ENCODE measurements at places on chromosomes 4 and X.

DNA sequence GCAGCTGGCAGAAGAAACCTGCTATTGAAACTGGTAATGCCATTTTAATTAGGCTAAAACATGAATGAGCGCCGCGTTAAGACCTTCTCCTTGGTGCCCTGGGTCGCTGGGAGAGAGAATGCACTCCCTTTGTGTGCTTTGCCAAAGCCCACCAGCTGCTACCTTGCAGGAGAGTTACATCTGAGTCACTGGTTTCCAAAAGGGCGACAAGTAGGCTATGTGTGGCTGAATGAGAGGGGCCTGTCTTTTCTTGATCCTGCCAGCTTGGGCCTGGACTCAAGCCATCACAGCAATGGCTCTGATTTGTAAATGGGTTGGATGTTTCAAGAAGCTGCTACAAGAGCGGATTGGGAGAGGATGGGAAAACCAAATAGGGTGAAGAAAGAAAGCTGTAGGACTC is 81.5 kb downstream of the NHS start:
- no peak for DNase-seq

DNA sequence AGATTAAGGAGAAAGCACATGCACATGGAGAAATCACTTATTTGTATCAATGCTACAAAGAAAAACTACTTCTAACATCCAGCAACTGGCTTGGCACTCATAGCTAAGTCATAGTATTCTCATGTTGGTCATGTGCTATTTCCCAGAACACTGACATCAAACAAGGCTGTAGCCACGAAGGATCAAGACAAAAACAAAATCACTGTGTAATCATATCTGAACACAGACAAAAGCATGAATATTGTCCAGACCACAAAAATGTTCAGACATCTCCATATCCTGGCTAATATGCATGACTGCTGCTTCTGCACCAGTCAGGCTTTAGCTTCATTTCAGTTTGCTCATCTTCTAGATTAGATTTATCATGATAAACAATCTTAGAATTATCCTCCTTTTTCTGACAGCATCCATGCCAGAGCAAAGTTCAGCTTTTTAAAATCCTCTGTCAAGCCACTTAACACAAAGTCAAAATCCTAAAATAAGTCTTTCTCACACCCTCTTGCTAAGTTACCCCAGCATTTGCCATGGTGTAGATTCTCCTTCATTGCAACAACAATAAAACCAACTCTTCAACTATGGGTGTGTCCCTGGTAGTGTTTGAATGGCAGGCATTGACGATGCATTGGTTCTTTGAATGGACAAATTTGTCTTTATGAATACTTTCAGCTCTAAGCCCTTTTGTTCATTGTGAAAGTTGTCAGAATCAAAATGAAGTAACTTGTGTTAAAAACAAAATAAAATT is 39.1 kb upstream of the NPFFR2 start:
- DNase-seq: no peak

- DNase-seq: no peak
These were observed 193.9 kb upstream of the SPOCK3 start for GRCh38 chr4:167428156-167428555.

GRCh38 chr4:150079081-150079581 is 886 bp downstream of the DCLK2 start:
- no peak for DNase-seq

GRCh38 chr4:40228497-40229365 is 31.9 kb downstream of the RHOH start:
- no peak for DNase-seq

DNA sequence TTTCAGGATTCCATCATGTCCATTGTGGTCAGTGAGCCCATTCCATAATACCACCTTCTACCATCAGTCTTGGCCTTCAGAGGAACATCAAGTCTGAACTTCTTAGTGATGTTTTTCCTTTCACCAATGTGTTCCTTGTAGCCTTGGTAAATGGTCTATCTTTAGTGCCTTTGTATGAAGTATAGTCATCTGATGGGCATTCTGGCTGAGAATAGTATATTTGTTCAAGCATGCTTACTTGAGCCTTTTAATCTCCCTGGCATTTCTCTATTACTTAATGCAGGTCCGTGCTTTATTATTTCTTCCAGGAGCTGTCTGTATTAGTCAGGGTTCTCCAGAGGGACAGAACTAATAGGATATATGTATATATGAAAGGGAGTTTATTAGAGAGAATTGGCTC is 99.7 kb downstream of the TLL1 start:
- no peak for DNase-seq
